ENCODE measurements at places on chromosomes 11 and 22.
A peak's percentile ranks its signal among the peaks of the same experiment; 100 is the strongest.

DNA sequence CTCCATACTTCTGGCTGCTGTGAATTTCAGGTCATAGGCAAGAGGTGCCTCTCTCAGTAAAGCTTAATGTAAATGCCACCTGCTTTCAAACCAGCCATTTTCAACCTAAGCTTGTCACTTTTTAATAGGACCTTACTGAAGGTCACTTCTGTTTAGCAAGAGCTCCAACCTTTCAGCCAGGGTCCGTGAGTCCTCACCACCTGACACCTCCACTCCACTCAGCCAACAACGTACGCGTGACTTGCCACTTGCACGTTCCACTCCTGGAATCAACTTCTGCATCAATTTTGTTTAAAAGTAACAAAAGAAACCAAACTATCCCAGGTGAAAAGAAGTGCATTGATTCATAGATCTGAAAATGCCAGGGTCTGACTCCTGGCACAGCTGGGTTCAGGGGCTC lies 114.4 kb downstream of the TRIM29 start:
- no peak for DNase-seq

GRCh38 chr11:57235761-57236703 lies 1.0 kb downstream of the APLNR start:
- no peak for DNase-seq

DNA sequence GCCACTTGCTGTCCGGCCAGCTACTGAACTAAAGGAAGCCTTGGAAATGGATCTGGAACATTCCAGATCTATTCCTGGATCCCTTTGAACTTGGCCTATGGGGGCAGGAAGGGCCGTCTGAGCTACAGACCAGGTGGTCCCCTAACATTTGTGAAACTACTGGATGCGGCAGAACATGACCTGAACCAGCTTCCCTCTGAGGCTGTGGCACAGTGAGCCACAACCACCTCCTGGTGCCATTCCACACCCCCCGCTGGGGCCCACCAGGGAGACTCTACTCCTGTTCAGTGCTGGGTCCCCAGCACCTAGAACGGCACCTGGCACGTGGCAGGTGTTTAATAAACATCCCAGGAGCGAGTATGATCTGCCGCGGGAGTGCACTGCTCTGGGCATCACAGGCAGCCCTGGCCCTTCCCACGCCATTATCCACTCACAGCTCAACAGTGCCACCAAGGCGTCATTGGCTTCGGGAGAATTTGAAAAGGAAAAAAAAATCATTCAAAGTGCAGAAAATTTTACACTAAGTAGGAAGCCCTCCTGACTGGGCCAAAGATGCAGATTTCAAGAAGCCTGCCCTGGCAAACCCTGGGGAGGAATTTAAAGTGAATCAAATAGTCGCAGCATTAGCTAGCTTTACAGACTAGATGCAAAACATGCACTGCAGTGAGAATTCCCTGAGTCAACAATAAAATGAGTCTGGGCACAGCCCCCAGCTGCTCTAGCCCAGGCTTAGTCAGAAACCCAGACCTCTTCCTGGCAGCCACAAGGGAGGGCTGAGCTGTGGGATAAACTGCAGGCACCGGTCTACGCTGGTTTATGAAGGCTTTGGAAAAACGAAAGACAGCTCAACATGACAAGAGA lies 14.3 kb upstream of the EFCAB6 start:
- DNase-seq, result no peak

GRCh38 chr22:45878901-45879551 lies 97.9 kb downstream of the WNT7B start:
- no peak for DNase-seq

DNA sequence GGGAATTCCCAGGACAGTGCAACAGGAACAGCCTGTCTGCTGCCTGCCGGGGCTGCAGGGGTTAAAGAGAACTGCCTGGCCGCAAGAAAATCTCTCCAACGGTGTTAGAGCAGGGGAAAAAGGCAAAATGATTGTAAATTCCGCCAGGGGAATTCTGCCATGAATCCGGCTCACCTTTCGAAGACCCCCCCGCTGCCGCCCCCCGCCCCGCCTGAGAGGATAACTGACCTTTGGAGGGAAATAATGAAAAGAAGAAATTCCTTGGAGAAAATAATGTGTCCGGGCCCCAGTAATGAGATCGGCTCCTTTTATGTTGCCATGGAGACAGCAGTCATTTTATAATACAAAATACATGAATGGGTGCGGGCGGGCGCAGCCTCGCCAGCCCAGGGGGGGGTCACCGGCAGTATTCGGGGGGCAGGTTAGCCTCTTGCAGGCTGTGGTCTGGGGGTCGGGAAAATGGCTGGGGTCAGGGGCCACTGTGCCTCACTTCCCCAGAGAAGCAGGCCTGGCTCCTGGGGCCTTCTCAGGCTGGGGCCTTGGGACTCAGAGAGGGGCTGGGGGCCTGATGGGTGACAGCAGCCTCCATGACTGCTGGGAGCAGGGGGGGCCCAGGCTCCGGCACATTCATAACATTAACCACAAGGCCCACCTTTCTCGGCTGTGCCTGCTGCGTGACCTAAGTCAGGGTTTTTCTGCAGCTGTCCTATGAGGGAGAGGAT lies 228.1 kb downstream of the MN1 start:
- DNase-seq, result no peak

- no peak for DNase-seq
These were observed 232.8 kb downstream of the GRIK4 start for GRCh38 chr11:120744016-120744994.

DNA sequence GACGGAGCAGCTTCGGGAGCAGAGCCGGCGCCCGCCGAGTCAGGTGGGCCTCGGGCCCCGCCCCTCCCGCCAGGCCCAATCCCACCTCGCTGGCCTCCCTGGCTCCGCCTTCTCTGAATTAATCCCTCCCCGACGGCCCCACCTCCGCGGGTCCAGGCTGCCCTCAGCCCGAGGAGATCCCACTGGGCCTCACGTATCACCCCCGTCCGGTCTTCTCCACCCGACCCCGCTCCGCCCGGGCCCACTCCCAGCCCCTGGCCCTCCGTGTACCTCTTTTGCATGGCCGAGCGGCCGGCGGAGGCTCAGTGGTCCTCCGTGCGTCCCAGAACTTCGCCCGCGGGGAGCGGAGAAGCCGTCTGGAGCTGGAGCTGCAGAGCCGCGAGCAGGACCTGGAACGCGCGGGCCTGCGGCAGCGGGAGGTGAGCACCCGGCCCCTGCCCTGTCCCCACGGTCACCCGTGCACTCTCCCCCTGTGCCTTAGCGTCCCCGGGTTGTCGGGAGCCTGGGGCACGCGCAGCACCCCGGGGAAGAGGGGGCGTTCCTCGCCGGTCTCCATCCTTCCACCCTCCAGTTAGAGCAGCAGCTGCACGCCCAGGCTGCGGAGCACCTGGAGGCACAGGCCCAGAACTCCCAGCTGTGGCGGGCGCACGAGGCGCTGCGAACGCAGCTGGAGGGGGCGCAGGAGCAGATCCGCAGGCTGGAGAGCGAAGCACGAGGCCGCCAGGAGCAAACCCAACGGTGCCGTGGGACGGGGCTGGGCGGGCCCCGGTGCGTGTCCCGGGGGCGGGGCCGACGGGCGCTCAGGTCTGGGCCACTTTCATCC lies 2.2 kb upstream of the CD151 start:
- peak; percentile 21 for DNase-seq

- no peak for DNase-seq
These were observed 510.8 kb downstream of the NELL1 start for GRCh38 chr11:21180182-21180581.

GRCh38 chr22:30017375-30018223 lies 62.7 kb upstream of the HORMAD2 start:
- no peak for DNase-seq

- no peak for DNase-seq
These were observed 21.1 kb downstream of the RTN4R start for GRCh38 chr22:20247010-20247505.

DNA sequence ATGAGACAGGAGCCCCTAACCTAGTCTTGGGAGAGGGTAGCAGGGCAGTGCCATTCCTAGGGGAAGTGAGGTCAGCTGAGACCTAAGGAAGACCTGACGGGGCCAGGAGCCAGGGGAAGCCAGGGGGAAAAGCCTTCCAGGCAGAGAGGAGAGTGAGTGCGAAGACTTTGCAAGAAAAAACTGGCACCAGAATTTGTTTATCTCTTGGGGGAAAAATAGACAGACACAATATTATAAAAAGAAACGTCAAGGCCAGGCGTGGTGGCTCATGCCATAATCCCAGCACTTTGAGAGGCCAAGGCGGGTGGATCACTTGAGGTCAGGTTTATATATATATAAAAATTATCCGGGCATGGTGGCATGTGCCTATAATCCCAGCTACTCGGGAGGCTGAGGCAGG lies 26.9 kb upstream of the TESMIN start:
- no peak for DNase-seq

DNA sequence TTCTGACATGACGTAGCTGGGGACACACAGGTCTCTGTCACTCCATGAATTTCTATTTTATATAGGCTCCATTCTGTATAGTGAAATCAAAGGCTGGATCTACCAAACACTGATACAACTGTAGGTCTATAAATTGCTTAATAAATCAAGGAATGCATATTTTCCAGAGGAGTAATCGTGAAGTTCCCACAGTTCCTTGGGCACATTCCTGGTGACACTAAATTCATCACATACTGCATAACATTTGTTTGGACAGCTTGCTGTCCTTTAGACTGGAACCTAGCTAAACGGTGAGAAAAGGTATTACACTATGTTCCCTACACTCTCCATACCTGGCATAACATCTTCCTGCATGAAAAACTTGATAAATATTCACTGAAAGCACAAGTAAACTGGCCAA lies 41.6 kb upstream of the UCP3 start:
- DNase-seq, result no peak

- no peak for DNase-seq
These were observed at the start of gene PRG2 for GRCh38 chr11:57390535-57390934. PRG2 (minus strand) TSS chr11:57390650; CDS start chr11:57389944, 706 bp downstream.

Data from DMS79 (cell line).